ENCODE measurements at places on chromosomes 2 and 18.
A peak's percentile ranks its signal among the peaks of the same experiment; 100 is the strongest.

DNA sequence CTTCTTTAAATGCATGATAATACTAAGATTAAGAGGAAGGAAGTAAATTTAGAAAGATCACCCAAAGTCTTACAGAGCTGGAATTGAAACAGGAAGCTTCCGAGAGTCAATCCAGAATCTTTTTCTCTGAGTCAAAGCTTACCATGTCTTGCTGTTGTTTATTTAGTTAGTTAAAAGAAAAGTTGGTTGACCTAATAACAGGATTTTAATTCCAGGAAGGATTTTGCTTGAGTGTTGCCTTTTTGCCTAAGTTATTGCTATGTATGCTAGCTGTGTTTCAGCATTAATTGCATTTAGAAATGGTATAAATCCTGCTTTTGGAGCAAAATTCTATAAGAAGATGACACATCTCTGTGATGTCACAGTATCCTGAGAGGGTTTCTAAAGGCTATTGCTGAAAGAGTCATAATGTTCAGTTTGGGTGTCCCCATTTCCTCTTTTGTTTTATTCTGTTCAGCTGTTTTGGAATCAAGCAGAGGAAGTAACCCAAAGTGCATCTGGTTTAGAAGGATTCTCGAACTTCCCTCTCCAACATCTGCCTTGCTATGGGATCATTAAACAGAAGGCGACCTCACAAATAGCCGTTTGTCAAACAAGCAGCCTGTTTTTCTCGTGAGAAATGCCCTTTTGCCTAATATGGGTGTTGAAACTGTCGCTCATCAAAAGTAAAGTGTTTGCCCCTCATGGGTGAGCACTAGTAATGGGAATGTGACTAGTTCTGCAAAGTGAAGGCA lies 271.5 kb upstream of the MMADHC start:
- no peak overlapping the region for H3K4me3 ChIP-seq
- no peaks in the 10 kb centered on the region for H3K27me3 ChIP-seq
- no peaks in the 10 kb centered on the region for H3K4me1 ChIP-seq
- H3K36me3 ChIP-seq, result no peaks in the 10 kb centered on the region
- DNase-seq, result no peak
- H3K27ac ChIP-seq, result no peak overlapping the region

- peaks cover 24% of the 10 kb centered on the region for H3K4me1 ChIP-seq
- peaks cover 19% of the 10 kb centered on the region for H3K36me3 ChIP-seq
- peak overlapping the region; percentile 86 for H3K4me3 ChIP-seq
- H3K27me3 ChIP-seq, result no peaks in the 10 kb centered on the region
- peak overlapping the region; percentile 82 for H3K27ac ChIP-seq
Observed at GRCh38 chr2:171432969-171433762, 624 bp downstream of the METTL8 start.

DNA sequence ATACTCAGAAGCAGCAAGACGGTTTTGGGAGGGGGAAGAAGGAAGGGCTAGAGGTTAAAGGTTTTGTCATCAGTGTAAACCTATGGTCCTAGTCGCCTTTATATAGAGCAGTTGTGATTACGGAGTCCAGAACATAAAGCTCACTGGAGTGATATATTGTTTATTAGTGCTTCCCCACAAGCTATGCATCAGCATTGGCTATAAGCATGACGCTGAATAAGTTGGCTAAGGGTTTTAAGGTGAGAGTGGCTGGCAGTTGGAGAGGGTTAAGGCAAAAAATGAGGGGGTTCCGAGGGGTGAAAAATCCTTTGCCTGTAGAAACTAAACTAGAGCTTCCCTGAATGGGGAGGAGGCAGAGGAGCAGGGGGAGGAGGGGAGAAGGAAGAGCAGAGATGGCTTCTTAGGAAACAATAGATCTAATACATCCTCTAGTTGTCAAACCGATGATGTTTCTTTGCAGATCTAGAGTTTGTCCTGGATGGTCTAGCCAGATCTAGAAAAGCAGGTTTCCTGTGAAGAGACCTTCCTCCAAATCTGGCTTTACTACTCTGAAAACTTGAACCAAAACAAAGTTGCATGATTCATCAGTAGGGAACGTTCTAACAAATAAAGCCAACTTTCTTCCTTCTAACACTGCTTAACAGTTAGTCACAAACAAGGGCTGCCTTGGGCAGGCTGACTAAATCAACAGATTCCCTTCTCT lies 2.5 kb downstream of the KLF7 start:
- peaks cover 3% of the 10 kb centered on the region for H3K36me3 ChIP-seq
- peaks cover 46% of the 10 kb centered on the region for H3K4me1 ChIP-seq
- peaks cover 5% of the 10 kb centered on the region for H3K27me3 ChIP-seq
- no peak for DNase-seq
- peak overlapping the region; percentile 100 for H3K27ac ChIP-seq
- H3K4me3 ChIP-seq, result peak overlapping the region; percentile 92

DNA sequence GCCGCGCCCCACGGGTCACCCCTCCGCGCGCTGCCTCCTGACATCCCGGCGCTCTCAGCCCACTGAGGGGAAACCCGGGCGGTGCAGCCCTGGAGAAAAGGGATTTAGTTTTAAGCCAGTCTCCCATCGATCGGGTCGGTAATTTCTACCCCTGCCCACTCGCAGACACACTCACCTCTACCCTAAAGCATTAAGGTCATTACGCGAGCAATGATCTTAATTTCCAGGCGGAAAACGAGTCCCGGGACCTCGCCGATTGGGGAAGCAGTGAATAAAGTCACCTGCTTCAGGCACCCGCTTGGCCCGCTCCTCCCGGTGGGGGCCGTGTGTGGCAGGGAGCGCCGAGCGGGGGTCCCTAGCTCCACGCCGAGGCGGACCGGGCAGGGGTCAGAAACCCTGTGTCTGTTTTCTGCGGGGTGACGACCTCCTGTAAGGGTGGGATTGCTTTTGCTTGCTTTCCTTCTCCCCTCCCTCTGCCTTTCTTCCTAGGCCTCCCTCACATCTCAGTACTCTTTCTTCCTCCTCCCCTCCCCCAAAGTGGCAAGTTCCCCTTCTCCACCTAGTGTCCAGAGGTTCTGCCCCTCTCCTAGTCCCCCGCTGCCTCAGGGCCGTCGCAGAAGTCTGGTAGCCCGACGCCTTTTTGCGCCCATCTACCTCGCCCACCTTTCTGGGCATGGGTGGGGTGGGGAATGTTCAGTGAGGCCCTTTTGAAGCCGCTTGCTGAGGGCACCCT lies 142.6 kb downstream of the MEIS1 start:
- no peaks in the 10 kb centered on the region for H3K36me3 ChIP-seq
- H3K27me3 ChIP-seq, result peaks cover 20% of the 10 kb centered on the region
- no peak for DNase-seq
- no peak overlapping the region for H3K4me3 ChIP-seq

- DNase-seq, result no peak
- H3K4me1 ChIP-seq, result no peaks in the 10 kb centered on the region
- H3K36me3 ChIP-seq, result peaks cover 6% of the 10 kb centered on the region
- H3K4me3 ChIP-seq, result no peak overlapping the region
Observed at GRCh38 chr2:218631837-218632236, 24.1 kb downstream of the PLCD4 start.

- H3K4me3 ChIP-seq, result no peak overlapping the region
- H3K4me1 ChIP-seq, result peaks cover 21% of the 10 kb centered on the region
- no peak overlapping the region for H3K27ac ChIP-seq
- DNase-seq, result no peak
- no peaks in the 10 kb centered on the region for H3K36me3 ChIP-seq
Observed at GRCh38 chr18:59915606-59916005, 15.8 kb downstream of the PMAIP1 start.
